ENCODE measurements at places on chromosomes 12 and 14.

DNA sequence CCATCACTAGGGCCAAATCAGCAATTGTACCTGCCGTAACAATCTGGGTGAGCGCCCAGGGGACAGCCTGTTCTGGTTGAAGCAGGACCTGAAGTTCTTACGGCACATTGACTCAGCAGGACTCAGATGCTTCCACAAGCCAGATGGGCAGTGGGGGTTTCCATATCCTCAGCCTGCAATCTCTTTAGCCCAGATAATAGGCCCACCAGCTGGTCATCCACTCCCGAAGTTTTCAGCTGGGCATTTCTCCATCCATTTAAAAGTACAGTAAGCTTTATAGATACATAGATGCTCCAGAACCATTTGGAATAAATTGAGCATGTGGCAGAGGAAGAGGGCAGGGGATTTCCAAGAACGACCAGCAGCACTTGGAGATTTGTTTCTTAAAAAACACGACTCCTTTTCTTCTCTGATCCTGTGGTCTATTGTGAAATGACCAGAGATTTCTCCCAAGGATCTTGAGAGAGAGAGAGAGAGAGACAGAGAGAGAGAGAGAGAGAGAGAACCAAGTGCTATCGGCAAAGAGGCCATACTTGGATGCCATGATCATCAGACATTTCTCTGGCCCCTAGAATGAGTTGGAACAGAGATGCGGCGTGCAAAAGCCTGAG lies 74.8 kb upstream of the PLXNC1 start:
- H3K27ac ChIP-seq: no peak overlapping the region
- peaks cover 17% of the 10 kb centered on the region for H3K4me1 ChIP-seq
- H3K4me3 ChIP-seq: no peak overlapping the region
- no peaks in the 10 kb centered on the region for H3K27me3 ChIP-seq
- DNase-seq: no peak

DNA sequence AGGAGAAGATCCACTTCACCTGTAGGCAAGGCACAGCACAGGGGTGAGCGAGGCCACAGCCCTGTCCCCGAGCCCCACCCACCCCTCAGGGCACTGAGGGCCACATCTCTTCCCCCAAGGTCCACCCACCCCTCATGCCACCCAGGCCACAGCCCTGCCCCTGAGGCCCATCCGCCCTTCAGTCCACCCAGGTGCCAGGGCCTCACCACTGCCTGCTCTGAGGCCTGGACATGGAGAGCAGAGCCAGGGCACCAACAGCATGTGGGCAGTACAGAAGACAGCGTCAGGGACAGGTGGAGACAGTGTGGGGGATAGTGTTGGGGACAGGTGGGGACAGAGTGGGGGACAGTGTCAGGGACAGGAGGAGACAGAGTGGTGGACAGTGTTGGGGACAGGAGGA lies 138.3 kb downstream of the TMEM121 start:
- no peak overlapping the region for H3K27ac ChIP-seq
- no peak for DNase-seq
- H3K27me3 ChIP-seq: peaks cover 24% of the 10 kb centered on the region

DNA sequence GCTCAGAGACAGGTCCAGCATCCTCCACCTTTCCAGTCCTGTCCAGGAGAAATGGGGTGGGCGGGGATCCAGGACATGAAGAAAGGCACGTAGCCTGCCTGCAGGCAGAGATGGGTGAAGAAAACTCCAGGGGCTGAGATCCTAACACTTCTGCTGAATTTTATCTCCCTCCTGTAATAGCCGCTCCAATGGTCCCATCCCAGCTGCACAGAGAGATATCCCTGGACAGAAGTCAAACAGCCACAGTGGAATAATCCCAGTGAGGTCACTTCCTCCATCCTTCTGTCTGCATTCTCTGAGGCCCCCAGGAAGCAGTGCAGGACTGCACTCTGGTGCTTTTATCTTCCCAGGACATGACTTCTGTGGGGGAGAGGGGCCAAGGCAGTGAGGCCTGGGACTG lies 26.3 kb downstream of the KRT18 start:
- H3K27ac ChIP-seq: no peak overlapping the region
- no peak overlapping the region for H3K4me3 ChIP-seq
- no peak for DNase-seq
- peaks cover 6% of the 10 kb centered on the region for H3K27me3 ChIP-seq
- H3K36me3 ChIP-seq: no peaks in the 10 kb centered on the region
- H3K4me1 ChIP-seq: peaks cover 21% of the 10 kb centered on the region

- peaks cover 2% of the 10 kb centered on the region for H3K27me3 ChIP-seq
- peaks cover 11% of the 10 kb centered on the region for H3K36me3 ChIP-seq
- DNase-seq: no peak
- H3K4me1 ChIP-seq: no peaks in the 10 kb centered on the region
- no peak overlapping the region for H3K27ac ChIP-seq
- no peak overlapping the region for H3K4me3 ChIP-seq
Observed at GRCh38 chr12:93252221-93252620, 125.5 kb upstream of the NUDT4 start.

- no peak overlapping the region for H3K27ac ChIP-seq
- DNase-seq: no peak
- H3K36me3 ChIP-seq: peaks cover 3% of the 10 kb centered on the region
- H3K4me3 ChIP-seq: no peak overlapping the region
Observed at GRCh38 chr14:23159532-23159931, 23.9 kb downstream of the SLC7A8 start.

DNA sequence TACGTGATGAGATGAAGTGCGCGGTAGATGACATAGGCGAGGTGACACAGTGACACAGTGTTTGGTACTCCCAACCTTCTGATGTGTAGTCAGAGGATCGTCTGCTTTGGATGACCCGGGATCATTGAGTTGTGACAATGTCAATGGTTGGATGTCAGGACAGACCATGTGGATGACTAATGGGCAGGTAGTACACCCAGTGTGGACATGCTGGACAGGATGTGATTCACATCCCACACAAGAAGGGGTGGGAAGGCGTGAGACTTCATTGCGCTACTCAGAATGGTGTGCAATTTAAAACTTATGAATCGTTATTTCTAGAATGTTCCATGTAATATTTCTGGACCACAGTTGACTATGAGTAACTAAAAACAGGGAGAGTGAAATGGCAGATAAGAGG lies 23.8 kb downstream of the MAP3K9 start:
- peaks cover 19% of the 10 kb centered on the region for H3K4me1 ChIP-seq
- H3K36me3 ChIP-seq: no peaks in the 10 kb centered on the region
- no peak overlapping the region for H3K27ac ChIP-seq
- DNase-seq: no peak
- H3K4me3 ChIP-seq: no peak overlapping the region

GRCh38 chr12:51980051-51980808 lies 26.5 kb upstream of the TAMALIN start:
- no peak overlapping the region for H3K27ac ChIP-seq
- DNase-seq: peak; percentile 61
- peaks cover 37% of the 10 kb centered on the region for H3K36me3 ChIP-seq
- H3K4me1 ChIP-seq: peaks cover 24% of the 10 kb centered on the region

DNA sequence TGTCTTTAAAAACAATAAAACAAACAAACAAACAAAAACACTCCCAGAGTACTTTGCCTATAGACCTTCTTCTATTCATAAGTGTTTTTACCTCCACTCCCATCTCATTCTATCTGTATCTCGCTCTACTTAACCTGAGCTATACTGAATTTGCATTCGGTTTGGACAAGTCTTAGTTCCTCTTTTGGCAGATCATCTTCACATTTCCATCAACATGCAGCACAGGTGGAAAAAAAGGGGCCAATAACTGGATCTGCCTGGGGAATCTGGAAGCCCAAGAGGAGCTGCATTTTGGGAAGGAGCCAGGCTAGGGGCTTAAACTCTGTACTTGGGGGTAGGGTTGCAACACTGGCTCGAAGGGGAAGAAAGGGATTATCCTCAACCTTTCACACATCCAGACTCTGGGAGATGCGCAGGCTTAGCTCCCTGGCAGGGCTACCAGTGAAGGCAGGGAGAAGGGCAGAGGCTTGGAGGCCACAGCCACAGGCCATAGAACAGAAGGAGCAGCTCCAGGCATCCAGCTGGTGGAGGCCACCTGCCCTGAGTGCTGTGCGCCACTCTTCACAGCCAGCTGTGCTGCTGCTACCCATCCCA lies 4.1 kb downstream of the NINJ2 start:
- no peak overlapping the region for H3K27ac ChIP-seq
- no peaks in the 10 kb centered on the region for H3K27me3 ChIP-seq
- H3K36me3 ChIP-seq: no peaks in the 10 kb centered on the region
- no peaks in the 10 kb centered on the region for H3K4me1 ChIP-seq
- H3K4me3 ChIP-seq: no peak overlapping the region
- no peak for DNase-seq

DNA sequence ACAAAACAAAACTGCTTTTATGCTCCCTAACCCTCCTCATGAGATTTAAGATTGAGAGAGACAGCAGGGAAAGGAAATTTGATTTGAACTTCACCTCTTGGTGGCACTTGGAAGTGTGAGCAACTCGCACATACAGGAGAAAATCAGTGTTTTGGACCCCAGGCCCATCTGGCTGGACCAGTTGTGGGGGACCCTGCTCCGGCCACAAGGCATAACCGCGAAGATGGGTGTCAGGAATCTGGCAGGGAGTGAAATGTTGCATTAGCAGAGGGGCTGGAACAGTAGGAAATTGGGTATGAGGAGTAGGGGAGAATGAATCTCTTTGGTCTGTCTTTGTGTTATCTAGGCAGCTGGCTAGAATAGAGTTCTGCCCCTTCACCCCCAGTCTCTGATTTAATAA lies 1.2 kb downstream of the CIROP start:
- no peak overlapping the region for H3K27ac ChIP-seq
- peaks cover 37% of the 10 kb centered on the region for H3K4me1 ChIP-seq
- peaks cover 14% of the 10 kb centered on the region for H3K36me3 ChIP-seq
- H3K27me3 ChIP-seq: peaks cover 12% of the 10 kb centered on the region
- no peak for DNase-seq

DNA sequence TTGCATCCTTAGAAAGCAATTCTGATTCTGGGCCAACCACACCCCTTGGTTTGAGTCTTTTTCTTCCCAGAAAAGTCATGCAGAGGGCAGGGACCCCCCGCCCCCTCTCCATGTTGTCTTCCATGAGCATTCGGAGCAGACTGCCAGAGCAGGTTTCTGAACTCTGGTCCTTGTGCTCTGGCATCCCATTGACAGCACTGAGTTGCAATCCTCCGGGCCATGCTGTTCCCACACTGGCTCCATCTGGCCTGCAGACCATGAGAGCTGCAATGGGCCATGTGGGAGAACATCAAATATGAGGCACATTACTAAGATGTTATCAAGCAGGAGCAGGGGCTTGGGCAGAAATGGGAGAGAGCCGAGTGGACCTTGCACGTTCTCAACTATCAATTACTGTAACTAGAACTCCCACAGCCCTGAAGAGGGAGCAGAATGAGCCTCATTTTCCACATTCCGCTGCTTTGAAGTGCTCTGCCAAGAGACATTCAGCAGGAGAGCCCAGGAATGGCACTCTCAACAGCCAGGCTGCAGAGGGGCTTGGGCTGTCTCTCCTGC lies 157.4 kb downstream of the STXBP6 start:
- no peak overlapping the region for H3K27ac ChIP-seq
- peaks cover 5% of the 10 kb centered on the region for H3K4me1 ChIP-seq
- DNase-seq: no peak
- H3K4me3 ChIP-seq: no peak overlapping the region

- H3K27me3 ChIP-seq: no peaks in the 10 kb centered on the region
- peak overlapping the region; percentile 6 for H3K27ac ChIP-seq
- no peak for DNase-seq
- no peak overlapping the region for H3K4me3 ChIP-seq
- no peaks in the 10 kb centered on the region for H3K36me3 ChIP-seq
- H3K4me1 ChIP-seq: peaks cover 50% of the 10 kb centered on the region
Observed at GRCh38 chr12:94770791-94771190, 120.4 kb upstream of the TMCC3 start.

- H3K36me3 ChIP-seq: no peaks in the 10 kb centered on the region
- H3K27me3 ChIP-seq: no peaks in the 10 kb centered on the region
- H3K4me1 ChIP-seq: peaks cover 7% of the 10 kb centered on the region
- H3K27ac ChIP-seq: no peak overlapping the region
- no peak for DNase-seq
Observed at GRCh38 chr12:30599608-30600007, 96.1 kb downstream of the IPO8 start.

DNA sequence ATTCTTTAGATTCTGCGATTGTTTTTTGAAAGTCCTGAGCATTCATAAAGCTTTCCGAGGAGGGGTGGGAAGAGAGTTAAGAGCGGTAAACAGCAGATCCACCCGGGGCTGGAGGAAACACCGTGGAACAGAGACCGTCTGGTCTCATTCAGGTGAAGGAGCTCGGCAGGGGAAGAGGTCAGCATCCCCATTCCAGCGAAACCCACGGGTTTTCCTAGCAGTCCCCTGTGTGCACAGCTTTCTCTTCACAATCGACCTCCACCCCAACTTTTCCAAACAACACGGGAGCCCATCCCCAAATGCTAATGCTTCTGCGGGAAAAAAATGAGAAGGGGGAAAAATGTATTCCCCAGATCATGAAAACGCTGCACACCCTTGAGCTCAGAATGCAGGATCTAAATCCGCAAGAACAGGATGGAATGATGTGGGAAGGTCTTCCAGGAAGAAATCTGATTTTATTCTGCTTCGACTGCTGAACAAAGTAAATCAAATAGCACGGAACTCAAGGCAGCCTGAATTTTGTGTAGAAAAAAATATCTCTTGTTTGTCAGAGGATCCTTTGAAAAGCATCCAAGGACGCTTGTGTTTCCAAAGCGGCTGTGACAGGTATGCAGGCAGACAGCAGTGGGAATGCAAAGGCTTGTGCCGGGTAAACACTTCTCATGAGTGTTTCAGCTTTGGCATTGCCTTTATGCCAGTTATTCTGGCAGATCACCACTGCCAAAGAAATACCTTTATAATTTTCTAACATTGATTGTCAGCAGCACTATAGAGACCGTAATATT lies 128.8 kb downstream of the NDUFA12 start:
- H3K27me3 ChIP-seq: peaks cover 8% of the 10 kb centered on the region
- H3K36me3 ChIP-seq: peaks cover 7% of the 10 kb centered on the region
- no peak overlapping the region for H3K27ac ChIP-seq
- DNase-seq: no peak

GRCh38 chr14:23750357-23750756 lies 114.2 kb downstream of the DHRS2 start:
- no peak overlapping the region for H3K4me3 ChIP-seq
- DNase-seq: no peak
- H3K27me3 ChIP-seq: peaks cover 1% of the 10 kb centered on the region
- H3K4me1 ChIP-seq: no peaks in the 10 kb centered on the region

GRCh38 chr14:100383727-100384158 lies 60.6 kb downstream of the SLC25A47 start:
- H3K36me3 ChIP-seq: no peaks in the 10 kb centered on the region
- no peak overlapping the region for H3K27ac ChIP-seq
- peaks cover 18% of the 10 kb centered on the region for H3K4me1 ChIP-seq

GRCh38 chr14:94341656-94342333 lies 18.7 kb upstream of the SERPINA6 start:
- H3K4me1 ChIP-seq: no peaks in the 10 kb centered on the region
- no peak for DNase-seq
- no peaks in the 10 kb centered on the region for H3K36me3 ChIP-seq
- no peaks in the 10 kb centered on the region for H3K27me3 ChIP-seq
- H3K4me3 ChIP-seq: no peak overlapping the region

DNA sequence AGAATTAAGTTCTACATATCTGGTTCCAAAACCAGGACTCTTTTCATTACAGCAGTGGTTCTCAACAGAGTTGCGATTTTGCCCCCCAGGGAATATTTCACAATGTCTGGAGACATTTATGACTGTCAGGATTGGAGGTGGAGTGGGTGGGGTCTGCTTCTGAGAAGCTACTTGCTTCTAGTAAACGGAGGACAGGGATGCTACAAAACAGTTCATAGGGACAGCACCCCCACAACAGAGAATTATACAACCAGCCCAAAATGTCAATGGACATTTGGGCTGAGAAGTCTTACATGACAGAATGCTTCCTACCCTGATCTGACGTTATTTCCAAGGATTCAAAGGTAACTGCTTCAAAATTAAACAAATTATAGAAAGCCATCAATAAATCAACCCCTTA lies 739 bp upstream of the SPATA7 start:
- H3K27me3 ChIP-seq: no peaks in the 10 kb centered on the region
- peak overlapping the region; percentile 91 for H3K4me3 ChIP-seq
- no peaks in the 10 kb centered on the region for H3K36me3 ChIP-seq
